ENCODE measurements at places on chromosomes 11 and 22.

DNA sequence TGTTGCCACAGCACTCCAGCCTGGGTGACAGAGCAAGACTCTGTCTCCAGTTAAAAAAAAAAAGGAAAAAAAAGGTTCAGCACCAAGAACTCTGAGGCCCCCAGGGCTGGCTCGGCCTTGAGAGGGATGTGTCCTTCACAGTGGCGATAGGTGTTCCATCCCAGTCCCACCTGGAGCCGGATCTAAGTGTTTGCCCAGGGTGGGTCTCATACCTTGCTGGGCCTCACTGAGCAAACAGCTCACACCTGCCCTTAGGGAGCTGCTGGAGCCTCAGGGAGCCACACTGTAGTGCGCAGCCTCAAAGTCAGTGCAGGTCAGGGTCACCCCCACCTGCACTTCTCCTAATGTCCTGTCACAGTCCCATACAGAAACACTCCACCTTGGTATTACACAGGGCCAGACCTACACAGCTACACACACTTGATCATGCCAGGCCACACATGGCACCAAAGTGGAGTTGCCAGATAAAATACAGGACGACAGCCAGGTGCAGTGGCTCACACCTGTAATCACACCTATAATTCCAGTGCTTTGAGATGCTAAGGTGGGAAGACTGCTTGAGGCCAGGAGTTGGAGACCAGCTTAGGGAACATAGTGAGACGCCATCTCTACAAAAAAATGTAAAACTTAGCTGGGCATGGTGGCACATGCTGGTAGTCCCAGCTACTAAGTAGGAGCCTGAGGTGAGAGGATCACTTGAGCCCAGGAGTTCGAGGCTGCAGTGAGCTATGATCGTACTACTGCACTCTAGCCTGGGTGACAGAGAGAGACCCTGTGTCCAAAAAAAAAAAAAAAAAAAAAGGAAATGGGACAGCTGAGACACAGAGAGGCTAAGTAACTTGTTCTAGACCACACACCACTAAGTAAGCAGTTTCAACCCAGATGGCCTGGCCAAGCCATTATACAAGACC is 7.3 kb downstream of the STARD10 start:
- no peak for DNase-seq
- no peaks in the 10 kb centered on the region for H3K36me3 ChIP-seq
- peak overlapping the region; percentile 8 for H3K4me3 ChIP-seq
- peaks cover 39% of the 10 kb centered on the region for H3K4me1 ChIP-seq
- H3K27ac ChIP-seq = peak overlapping the region; percentile 81
- no peaks in the 10 kb centered on the region for H3K27me3 ChIP-seq

DNA sequence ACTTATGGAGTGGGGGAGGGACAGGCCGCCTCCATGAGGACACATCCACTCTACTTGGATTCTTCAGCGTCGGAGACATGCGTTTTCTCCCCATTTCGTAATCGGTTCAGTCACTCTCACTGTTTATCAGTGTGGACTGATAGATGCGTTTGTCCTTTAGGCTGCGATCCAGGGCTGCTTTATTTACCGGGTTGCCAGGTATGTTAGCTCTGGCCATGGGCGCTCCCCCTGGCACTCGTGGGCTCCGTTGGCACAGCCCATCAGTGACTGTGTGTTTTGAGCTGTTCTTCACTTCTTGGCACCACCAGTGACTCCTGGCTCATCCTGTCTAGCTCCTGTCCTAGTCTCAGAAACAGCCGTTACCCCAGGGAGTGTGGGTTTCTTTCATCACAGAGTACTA is 1203.3 kb downstream of the BRD1 start:
- H3K4me3 ChIP-seq = no peak overlapping the region
- H3K36me3 ChIP-seq = no peaks in the 10 kb centered on the region
- H3K4me1 ChIP-seq = no peaks in the 10 kb centered on the region
- H3K27ac ChIP-seq = no peak overlapping the region

DNA sequence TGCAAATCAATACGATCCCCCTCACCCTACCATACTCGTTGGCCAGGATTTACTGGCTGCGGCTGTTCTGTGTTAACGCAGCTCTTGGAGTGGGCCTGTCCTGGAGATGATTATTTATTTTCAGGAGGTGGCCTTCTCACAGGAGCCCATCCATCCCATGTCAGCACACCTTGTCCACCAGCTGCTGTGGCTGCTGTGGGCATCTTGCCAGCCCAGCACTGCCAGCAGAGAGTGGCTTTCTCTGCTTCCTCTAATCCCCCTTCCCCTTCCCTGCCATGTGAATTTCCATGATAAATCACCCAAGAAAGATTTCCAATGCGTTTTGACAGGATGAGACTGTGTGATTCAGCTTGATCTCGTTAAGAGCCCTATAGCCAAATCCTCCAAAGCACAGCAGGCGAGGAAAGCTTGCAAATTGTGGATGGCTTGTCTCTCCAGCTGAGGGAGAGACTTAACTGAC is 309.1 kb upstream of the C11orf87 start:
- no peaks in the 10 kb centered on the region for H3K4me1 ChIP-seq
- H3K27me3 ChIP-seq = no peaks in the 10 kb centered on the region
- H3K27ac ChIP-seq = no peak overlapping the region
- no peaks in the 10 kb centered on the region for H3K36me3 ChIP-seq
- DNase-seq = no peak

DNA sequence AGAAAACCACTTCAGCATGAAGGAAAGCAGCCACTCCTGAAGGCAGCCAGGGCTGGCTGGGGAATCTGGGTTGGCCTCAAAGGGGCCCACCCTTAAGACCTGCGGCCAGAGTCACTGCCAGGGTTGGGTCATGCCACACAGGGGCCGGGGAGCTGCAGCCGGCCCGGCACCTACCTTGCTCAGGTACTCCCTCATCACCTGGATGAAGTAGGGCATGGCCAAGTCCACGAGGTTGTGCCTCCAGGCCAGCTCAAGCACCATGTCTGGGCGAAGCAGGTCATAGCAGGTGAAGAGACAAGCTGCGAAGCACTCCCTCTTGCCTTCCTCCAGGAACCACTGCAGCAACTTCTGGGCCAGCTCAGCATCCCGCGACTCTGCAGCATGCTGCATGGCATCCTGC is 4.7 kb upstream of the SLC25A1 start:
- no peak overlapping the region for H3K4me3 ChIP-seq
- no peaks in the 10 kb centered on the region for H3K36me3 ChIP-seq
- peaks cover 22% of the 10 kb centered on the region for H3K27me3 ChIP-seq

GRCh38 chr22:46754110-46754799 is 8.2 kb upstream of the TBC1D22A start:
- 0 out of 3 replicates have a peak, but pooled peaks cover 3% of the 10 kb centered on the region for H3K36me3 ChIP-seq
- H3K27ac ChIP-seq = peak overlapping the region; percentile 99

DNA sequence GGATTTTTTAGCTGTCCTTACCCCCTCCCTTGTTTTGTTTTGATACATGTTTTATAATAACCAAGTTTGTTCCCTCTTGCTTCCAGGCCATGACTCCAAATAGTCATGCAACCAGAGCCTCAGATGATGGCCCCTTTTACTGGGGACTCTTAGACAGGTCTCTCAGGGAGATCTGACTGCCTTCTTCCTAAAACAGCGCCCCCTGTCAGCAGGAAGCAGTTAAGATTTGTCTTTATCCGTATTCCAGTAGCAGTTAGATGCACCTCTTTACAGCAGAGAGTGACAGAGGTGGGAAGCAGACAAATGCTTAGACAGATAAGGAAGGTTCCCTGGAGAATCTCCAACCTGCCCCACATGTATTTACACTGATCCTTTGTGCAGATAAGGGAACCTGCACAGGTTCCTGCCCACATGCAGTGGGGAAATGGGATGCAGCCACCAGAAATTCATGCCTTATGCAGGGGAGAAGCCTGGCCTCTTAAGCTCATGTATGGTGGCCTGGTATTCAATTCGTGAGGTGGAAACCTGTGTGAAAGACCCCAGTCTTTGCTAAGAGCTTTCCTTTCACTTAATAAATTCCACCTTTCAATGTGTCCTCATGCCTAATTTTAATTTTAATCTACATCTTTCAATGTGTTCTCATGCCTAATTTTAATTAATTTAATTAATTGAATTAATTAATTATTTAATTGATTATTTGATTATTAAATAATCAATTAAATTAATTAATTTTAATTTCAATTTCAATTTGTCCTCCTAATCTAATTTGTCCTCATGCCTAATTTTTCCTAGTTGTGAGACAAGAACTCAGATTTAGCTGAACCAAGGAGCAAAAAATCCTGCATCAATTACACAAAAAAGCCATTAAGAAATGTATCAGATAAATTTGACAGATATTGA is 11.5 kb upstream of the GLYAT start:
- H3K4me3 ChIP-seq = no peak overlapping the region
- H3K27me3 ChIP-seq = no peaks in the 10 kb centered on the region
- no peak overlapping the region for H3K27ac ChIP-seq
- H3K4me1 ChIP-seq = peaks cover 3% of the 10 kb centered on the region
- no peaks in the 10 kb centered on the region for H3K36me3 ChIP-seq

DNA sequence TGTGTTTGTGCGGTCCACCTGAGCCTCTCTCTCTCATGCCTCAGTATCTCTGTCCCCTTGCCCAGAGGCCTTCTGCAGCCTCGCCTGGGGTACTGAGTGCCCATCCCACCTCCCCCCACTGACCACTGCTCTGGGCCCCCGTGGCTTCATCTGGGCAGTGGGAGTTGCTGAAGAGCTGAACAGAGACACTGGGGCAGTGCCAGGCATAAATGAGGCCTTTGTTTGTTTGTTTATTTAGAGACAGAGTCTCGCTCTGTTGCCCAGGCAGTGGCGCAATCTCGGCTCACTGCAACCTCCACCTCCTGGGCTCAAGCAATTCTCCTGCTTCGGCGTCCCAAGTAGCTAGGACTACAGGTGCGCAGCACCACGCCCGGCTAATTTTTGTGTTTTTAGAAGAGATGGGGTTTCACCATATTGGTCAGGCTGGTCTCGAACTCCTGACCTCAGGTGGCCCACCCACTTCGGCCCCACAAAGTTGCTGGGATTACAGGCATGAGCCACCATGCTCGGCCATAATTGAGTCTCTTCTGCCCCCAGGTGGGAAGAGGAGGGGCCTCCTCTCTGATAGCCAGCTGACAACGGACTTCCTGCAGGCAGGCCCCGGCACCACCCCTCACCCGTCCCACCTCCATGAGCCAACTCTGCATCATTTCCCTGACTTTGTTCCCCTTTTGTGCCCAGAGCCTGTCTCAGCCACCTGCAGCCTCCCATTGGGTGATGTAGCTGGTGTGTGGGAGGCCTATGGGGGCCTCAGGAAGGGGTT is 9.3 kb downstream of the CRYBB3 start:
- no peaks in the 10 kb centered on the region for H3K36me3 ChIP-seq
- no peak for DNase-seq
- no peak overlapping the region for H3K27ac ChIP-seq
- H3K4me3 ChIP-seq = no peak overlapping the region
- H3K27me3 ChIP-seq = peaks cover 4% of the 10 kb centered on the region

- peaks cover 79% of the 10 kb centered on the region for H3K4me1 ChIP-seq
- H3K36me3 ChIP-seq = peaks cover 5% of the 10 kb centered on the region
- H3K27ac ChIP-seq = peak overlapping the region; percentile 36
- peak; percentile 57 for DNase-seq
- H3K27me3 ChIP-seq = no peaks in the 10 kb centered on the region
Measured at GRCh38 chr22:50270666-50271394, 650 bp upstream of the MAPK11 start.
